ENCODE measurements at places on chromosomes 2 and 18.

DNA sequence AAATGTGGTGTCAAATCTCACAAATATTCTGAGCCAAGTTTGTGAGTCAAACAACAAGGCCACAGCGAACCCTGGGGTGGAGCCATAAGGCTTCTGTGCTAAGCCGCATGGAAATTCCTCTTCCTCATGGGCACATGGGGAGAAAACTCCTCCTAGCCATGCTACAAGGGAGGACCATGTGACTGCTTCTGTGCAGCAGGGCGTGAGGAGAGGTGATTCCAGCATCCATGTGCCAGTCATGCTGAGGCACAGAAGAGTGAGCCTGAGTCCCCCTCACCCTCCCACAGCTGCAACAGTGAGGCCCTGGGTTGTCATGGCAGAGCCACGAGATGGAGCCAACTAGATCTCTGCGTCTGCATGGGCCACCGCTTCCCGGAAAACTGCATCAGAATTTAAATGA lies 488.8 kb upstream of the RAB6C start:
- no peak for DNase-seq

- DNase-seq: no peak
Measured at GRCh38 chr18:61628085-61628484, 264.7 kb downstream of the RNF152 start.

- DNase-seq: no peak
Measured at GRCh38 chr2:174058026-174058425, 92.9 kb upstream of the SP3 start.

DNA sequence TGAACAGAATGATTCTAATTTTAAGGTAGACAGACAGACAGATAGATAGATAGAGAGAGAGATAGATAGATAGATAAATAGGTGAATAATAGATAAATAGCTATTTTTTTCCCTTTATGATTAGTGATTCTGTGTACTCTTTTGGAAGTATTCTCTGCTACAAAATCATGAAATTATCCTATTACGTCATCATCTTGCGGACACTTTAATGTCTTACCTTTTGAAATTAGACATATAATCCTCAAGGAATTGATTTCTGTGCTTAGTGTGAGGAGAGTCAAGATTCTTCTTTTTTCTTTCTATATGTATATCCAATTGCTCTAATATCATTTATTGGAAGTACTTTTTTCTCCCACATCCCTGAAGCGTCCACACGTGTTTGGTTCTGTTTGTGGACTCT lies 215.2 kb downstream of the SCG2 start:
- DNase-seq: no peak

GRCh38 chr18:77207540-77207939 lies 42.1 kb upstream of the GALR1 start:
- no peak for DNase-seq

DNA sequence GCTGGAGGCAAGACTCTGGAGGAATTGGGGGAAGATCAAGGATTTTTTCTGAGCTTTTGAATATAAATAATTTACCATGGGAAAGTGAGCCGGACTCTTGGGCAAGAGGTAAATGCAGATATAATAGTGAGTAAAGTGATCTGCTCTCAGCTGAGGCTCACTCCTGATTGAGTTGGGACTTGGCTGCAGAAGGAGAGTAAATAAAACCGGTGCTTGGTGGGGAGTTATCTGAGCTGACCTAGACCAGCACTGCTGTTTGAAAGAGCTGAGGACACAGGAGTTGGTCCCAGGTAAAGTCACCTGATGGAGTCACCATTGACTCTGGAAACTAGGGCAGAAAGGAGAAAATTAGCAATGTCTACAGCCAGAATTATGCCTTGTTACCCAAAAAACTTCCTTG lies 57.3 kb upstream of the LRPPRC start:
- no peak for DNase-seq

DNA sequence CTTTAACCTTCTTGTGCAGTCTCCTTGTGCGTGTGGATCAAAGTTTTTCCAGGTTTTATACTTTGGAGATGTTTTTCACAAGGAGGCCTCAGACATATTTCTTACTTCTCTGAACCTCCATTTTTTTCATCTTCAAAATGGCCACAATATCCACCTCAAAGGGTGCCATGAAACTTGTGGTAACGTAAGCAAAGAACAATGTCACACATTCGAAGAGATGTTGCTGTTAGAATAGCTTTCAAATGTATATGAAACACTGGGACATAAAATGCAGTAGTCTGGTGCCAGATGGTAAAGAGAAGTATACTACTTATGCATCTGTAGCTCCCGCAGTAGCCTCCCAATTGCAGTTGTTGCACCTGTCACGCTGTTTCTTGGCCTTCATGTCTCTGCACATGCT lies 2.6 kb upstream of the KRCC1 start:
- DNase-seq: no peak

DNA sequence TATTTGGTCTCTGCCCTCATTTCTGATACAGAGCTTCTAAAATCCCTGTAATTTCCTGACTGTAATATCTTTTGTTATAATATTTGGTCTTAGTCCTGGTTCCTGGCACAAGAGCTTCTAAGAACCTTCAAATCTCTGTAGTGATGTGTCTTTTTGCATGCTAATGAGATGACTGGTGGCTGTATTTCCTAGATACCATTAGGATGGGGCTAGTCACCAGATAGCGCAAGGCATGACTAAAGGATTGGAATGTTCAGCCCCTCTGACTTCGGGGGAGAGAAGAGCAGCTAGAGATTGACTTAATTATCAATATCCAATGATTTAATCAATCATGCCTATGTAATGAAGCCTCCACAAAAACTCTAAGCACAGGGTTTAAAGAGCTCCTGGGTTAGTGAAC lies 620.8 kb upstream of the ACVR2A start:
- DNase-seq: no peak

GRCh38 chr2:67393237-67393636 lies 3.9 kb upstream of the ETAA1 start:
- DNase-seq: no peak

DNA sequence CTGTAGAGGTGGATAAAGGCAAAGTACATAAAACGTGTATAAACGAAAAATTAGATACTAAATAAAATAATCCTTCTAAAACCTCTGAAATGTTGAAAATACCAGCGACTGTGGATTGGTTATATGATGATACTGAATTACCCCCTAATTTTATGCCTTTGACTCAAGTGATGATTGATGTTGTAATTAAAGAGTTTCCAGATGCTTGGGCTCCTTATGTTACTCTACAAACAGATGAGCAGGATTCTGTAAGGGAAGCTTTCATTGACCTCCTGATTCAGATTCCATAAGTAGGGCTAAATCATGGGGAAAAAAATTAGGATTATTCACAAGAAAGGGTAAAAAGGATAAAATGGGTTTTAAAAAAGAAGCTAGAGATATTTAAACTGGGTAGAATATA lies 418.2 kb upstream of the SLC39A10 start:
- DNase-seq: no peak

GRCh38 chr2:133063775-133064174 lies 393.8 kb upstream of the LYPD1 start:
- no peak for DNase-seq

GRCh38 chr2:174897286-174897685 lies 107.9 kb downstream of the CHN1 start:
- no peak for DNase-seq

GRCh38 chr2:181046833-181047232 lies 66.4 kb downstream of the UBE2E3 start:
- no peak for DNase-seq

DNA sequence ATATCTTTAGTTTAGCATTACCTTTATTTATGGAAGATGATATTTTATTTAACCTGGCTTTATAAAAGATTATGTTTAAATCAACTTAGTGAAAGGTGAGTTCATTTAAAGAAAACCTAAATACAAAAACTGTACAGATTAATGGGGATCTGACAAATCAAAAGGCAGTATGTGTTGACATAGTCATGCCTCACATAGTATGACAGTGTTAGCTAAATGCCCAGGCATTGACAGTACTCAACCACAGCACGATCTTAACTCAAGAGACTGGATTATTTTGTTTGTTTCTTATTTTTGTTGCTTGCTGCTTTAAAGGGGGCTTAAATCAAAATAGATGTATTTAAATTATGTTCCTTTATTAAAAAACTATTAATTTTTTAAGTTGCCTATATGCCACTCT lies 7.8 kb downstream of the DOK6 start:
- DNase-seq: no peak

GRCh38 chr2:55148269-55148668 lies 83.8 kb downstream of the CLHC1 start:
- no peak for DNase-seq

- peak; percentile 31 for DNase-seq
Measured at GRCh38 chr2:199261239-199261638, 196.5 kb downstream of the SATB2 start.

DNA sequence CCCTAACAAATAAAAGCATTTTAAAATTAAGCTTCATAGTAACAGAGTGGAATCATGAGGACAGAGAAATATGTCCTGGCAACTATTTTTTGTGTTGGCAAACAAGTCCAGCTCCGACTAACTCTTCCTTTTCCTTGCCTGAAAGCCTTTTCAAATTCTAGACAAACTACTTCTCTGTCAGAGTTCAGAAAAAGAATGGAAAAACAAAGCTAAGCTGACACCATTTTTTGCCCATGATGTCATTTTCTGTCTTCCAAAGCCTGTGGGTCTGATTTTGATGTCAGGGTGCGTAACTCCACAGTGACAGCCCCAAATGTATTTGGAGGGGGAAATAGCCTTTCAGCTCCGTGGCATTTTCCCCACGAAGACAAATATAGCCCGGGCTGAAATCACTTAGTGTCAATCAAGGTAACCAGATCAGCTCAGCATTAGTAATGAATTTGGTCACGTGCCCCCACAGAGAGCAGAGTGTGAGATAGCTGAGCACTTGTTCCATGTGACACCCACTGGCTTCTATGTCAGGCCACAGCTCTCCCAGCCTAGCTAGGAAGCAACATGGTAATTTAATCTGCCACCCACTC lies 233.0 kb upstream of the SIX2 start:
- no peak for DNase-seq

DNA sequence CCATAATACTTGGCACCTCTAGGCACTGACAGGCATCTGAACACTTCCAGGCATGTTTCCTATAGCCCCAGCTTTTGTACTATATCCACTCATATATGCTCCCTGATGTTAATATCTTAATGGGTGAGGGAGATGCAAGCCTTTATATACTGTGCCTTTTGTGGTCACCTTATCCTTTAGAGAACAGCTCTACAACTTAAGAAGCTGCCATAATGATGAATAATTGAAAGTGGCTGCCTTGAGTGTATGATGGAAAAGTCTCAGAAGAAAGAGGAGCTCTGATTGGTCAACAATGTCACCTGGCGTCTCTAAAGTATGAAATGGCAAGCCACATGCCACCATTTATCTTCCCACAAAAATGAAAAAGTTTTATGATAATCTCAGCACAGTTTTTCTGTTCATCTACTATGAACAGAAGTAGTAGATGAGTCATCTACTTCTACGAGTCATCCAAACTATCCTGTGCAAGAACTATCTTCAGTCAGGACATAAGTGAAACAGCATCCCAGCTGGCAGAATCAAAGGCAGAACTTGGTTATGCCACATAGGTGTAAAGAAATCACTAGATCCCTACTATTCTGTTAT lies 997.9 kb upstream of the CELF4 start:
- DNase-seq: no peak

GRCh38 chr2:196307775-196308305 lies 136.5 kb upstream of the STK17B start:
- DNase-seq: no peak

DNA sequence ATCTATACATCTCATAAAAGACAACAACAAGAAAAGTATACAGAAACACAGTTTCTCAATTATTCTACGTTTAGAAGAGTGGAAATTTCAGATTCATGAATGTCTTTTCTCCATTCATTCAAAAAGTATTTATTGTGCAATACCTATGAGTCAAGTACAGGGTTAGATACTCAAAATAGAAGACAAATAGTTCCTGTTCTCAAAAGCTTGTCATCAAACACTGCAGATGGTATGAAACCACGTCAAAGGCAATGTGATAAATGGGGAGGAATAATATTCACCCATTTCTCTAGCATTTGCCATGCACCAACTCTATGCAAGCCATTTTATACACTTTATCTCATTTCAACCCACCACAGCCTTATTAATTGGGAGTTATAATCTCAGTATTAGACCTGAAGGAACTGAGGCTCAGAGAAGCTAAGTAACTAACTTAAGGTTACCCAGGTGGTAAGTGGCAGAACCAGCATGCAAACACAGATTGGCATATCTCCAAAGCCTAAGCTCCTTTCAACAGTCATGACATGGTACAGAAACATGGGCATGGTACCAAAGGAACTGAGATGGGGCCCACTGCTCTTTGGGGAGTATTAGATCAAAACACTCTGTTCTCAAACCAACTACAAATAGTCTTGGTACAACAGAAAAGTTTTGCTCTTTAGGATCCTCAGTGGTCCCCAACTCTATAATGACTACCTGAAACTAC lies 67.2 kb upstream of the NPAS2 start:
- peak; percentile 83 for DNase-seq

DNA sequence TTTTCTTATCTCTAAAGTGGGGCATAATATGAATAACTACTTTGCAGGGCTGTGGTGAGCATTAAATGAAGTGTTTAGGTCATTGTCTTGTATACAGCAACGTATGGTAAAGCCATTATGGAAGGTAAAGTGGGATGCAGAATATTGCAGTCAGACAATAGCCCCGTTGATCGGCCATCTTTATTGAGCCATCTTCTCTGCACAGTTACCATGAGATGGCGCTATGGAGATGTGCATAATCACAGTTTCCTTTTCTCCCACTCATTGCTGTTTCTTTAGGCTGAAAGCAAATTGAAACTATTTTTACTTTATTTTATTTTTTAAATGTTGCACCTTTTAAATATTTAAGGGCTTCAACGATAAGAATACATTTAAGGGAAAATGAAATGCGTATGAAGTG lies 108.9 kb downstream of the THSD7B start:
- DNase-seq: no peak

- no peak for DNase-seq
Measured at GRCh38 chr2:198173242-198173641, 368.8 kb downstream of the PLCL1 start.

- no peak for DNase-seq
Measured at GRCh38 chr2:187482796-187483195, 34.7 kb upstream of the CALCRL start.

GRCh38 chr2:224543939-224544338 lies 41.2 kb downstream of the CUL3 start:
- DNase-seq: no peak

GRCh38 chr2:26576565-26577441 lies 64.4 kb downstream of the CIB4 start:
- no peak for DNase-seq

- no peak for DNase-seq
Measured at GRCh38 chr2:161486111-161486510, 70.0 kb downstream of the TBR1 start.

DNA sequence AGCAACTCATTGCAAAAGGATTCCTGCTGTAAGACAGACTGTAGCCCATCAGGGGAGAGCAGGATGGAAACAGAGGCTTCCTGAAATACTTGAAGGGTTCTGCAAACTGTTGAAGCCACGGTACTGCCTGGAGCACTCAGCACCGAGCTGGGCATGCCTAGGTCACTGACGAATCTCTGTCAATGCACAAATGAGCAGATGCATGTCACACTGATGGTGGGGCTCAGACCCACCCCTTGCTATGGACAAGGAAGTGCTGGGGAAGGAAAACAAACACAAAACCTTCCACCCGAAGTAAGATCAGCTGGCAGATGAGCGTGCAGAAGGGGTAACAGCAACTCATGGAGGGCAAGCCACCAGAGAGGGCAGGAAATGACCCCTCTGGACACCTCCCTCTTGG lies 136.7 kb downstream of the BCL2 start:
- no peak for DNase-seq

All from non-pigmented ciliary epithelial cell (primary cell).